Endothelial cell of umbilical vein (primary cell): ENCODE measurements at places on chromosomes 3 and 15. TPM values are rescaled to one million over a fixed set of nuclear protein-coding genes. Genes with fewer than 3 reads are reported as not detected.

Gene NGLY1
- total RNA-seq: 29.6 and 31.5 TPM in 2 replicates

Gene B4GALT4
- total RNA-seq: 7.0 and 7.1 TPM in 2 replicates

GRCh38 chr3:70747847-70748246 is 435.4 kb upstream of the MDFIC2 start:
- no peak for DNase-seq
- H3K4me1 ChIP-seq: no peaks in the 10 kb centered on the region
- H3K36me3 ChIP-seq: no peaks in the 10 kb centered on the region
- no peak overlapping the region for H3K4me3 ChIP-seq

- no peak overlapping the region for H3K27ac ChIP-seq
- no peaks in the 10 kb centered on the region for H3K27me3 ChIP-seq
- H3K4me3 ChIP-seq: no peak overlapping the region
- peaks cover 3% of the 10 kb centered on the region for H3K4me1 ChIP-seq
- DNase-seq: peak; percentile 70
Measured at GRCh38 chr3:25820366-25820765, 30.5 kb downstream of the OXSM start.

GRCh38 chr3:264394-265156 is 68.0 kb downstream of the CHL1 start:
- H3K27me3 ChIP-seq: no peaks in the 10 kb centered on the region
- no peaks in the 10 kb centered on the region for H3K4me1 ChIP-seq
- no peaks in the 10 kb centered on the region for H3K36me3 ChIP-seq
- no peak for DNase-seq
- no peak overlapping the region for H3K27ac ChIP-seq
- H3K4me3 ChIP-seq: no peak overlapping the region
